ENCODE measurements at places on chromosomes 1 and 21.

- no peak for DNase-seq
Observed at GRCh38 chr21:39720126-39720778, 24.7 kb upstream of the IGSF5 start.

DNA sequence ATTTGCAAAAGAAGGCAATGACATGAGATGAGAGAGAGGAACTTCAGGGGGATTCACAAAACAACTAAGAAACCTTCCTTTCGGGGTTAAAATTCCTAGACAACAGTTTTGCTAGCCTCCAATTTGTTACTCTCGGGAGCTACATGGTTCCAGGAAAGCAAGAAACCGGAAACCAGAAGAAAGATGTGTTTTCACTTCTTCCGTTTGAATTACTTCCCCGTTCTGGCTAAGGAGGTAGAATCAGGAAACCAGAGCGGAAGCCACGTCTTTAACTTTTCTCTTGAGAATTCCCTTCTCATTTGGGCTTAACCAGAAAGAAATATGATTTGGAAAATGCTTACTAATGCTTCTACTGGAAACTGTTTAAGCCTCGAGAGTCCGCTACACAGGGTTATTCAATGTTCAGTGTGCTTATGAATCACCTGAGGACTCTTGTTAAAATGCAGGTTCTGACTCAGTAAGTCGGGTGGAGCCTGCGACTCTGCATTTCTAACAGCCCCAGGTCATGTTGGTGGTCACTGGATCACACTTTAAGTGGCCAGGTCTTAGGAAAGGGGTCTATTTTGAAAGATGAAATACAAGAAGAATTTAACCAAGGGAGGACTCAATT lies 43.5 kb upstream of the MCOLN3 start:
- DNase-seq = no peak

GRCh38 chr1:72466376-72466775 lies 184.0 kb upstream of the NEGR1 start:
- no peak for DNase-seq

DNA sequence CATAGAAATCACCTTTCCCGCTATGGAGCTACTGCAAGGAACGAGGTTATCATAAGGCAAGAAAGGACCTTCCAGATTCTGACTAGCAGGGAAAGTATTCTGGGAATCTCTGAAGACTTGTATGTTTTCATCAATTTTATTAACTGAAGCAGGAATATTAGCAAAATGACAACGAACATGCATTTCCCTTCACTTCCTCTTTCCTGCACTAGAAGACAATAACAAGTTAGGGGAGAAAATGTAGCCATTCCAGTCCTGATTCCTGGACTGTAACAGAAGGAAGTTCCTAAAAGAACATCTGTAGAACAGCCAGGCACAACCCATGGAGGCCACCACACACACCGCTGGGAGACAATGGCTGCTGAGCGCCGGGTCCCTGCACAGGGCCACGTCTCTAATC lies 106.8 kb downstream of the RAVER2 start:
- no peak for DNase-seq

GRCh38 chr1:94754095-94754494 lies 66.1 kb upstream of the SLC44A3 start:
- no peak for DNase-seq

DNA sequence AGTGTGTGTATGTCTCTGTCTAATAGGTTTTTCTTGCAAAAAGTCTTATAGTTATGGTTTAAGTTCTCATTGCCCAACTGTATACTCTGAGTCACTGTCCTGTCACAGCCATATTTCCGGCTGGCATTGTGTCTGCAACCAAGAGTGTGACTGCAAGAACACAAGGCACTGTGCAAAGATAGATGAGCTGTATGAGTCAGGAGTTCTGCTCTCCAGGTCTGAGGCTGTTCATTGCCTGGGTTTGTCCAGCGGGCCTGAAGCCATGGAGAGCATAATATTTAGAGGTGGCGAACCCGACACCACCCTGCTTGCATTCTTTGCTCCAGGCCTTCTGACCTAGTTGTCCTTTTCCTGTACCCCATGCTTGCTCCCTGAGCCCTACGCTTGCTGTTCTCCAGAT lies 50.9 kb upstream of the CNIH3 start:
- DNase-seq = no peak

GRCh38 chr21:41815652-41816582 lies 49.1 kb upstream of the RIPK4 start:
- DNase-seq = no peak

DNA sequence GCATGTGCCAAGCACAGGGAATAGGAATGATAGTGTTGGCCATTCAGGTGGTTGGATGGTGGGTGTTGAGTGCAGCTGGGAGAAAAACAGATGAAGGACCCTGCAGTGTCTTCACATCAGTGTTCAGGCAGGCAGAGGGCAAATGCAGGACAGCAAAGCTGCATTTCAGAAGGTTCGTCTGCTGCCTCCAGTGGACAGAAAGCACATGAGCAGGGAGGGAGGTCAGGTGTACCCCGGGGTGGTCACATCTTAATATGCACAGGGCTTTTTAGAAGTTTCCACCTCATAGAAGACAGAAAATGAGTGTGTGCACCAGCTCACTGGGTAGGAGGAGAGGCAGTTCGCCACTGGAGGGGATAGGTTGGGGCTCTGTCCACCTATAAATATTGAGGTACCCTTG lies 184.9 kb downstream of the SLC35F3 start:
- DNase-seq = peak; percentile 14

GRCh38 chr1:186479162-186479561 lies 18.2 kb upstream of the PDC start:
- DNase-seq = no peak

- DNase-seq = no peak
Observed at GRCh38 chr1:93591676-93592550, 89.7 kb downstream of the BCAR3 start.

- no peak for DNase-seq
Observed at GRCh38 chr1:115463347-115463746, 125.3 kb upstream of the NGF start.

GRCh38 chr1:232413674-232414073 lies 216.3 kb downstream of the SIPA1L2 start:
- DNase-seq = no peak

DNA sequence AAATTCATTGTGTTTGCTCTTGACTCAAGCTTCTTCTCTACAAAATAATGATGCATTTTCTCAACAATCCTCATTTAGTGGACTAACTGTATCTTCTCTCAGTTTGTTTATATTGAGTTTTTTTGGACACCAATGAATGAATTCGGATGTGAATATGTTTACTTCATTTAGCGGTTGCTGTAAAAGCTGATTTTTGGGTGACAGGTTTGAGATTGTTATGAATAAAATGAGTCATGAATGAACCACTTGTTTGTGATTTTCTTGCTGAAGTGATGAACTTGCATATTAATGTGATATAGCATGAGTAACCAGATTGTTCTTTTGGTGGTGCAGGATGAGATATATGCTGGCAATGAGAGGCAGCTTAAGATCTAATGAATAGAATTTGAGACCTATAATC lies 3.1 kb downstream of the DNM3 start:
- DNase-seq = no peak

DNA sequence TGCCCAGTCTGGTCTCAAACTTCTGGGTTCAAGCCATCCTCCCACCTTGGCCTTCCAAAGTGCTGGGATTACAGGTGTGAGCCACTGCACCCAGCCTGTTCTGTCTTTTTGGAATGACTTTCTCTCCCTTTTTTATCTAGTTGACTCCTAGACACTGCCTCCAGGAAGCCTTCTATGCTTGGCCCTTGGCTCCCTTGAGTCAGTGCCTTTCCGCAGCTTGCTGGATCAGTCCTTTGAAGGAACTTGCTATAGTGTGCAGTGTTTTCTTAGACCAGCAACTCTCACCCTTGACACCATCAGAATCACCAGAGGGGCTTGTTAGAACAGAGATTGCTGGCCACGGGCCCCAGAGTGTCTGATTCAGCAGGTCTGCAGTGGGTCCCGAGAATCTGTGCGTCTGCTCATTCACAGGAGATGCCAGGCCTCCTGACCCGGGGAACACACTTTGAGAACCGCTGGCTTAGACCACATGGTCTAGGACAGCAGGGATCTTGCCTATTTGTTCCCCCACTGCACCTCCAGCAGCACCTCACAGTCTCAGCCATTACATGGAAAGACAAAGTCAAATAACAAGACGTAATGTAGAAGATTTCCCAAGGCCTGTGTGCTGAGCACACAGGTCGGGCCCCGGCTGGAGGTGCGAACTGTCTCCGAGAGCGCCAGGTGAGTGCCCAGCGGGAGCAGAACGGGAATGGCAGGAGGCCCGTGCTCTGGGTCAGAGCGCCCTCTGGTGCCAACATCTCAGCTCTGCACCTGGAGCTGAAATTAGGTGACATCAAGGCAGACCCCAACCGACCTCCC lies 27.4 kb upstream of the CTPS1 start:
- peak; percentile 86 for DNase-seq

- DNase-seq = no peak
Observed at GRCh38 chr1:152786077-152786476, at the start of gene LCE1E. TSS of gene LCE1E (plus strand) at chr1:152786257. CDS start at chr1:152787300, 1,043 bp downstream.

DNA sequence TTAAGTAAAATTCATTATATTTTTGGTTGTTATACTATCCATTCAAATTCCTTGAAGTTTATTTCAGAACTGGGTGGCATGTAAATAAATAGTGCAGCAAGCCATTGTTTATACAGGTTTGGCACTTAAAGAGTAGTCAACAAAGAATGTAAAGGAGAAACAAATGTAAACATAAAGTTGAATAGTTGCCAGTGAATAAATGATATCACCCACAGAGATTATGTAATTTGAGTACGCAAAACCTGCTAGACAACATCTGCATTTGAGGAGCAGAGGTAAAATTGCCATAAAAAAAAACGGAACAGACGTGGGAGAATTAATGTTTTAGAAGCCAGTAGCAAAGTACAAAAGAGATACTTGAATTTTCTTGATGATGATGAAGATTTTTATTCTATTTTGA lies 111.6 kb downstream of the ADGRL2 start:
- no peak for DNase-seq

GRCh38 chr1:27521336-27521831 lies 31.4 kb upstream of the WASF2 start:
- DNase-seq = no peak

GRCh38 chr1:211734791-211735190 lies 59.4 kb upstream of the NEK2 start:
- no peak for DNase-seq

- DNase-seq = no peak
Observed at GRCh38 chr1:97824624-97825023, 96.2 kb downstream of the DPYD start.

DNA sequence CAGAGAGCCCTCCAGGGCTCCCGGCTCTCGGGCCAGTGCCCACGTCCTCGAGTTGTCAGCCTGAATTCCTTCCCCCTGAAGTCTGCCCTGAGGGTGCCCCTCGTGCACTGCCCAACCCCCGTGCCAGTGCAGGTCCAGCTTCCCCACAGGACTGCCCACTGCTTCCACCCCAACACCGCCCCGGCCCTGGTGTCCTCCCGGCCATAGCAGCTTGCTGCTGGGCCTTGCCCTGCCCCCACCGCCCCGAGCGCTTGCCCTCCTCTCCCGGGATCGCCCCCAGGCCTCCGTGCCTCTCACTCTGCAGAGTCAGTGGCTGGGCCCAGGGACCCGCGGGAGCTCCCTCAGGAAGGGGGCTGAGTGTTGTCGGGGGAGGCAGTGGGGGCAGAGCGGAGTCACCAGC lies 24.1 kb upstream of the ARHGEF16 start:
- DNase-seq = no peak

GRCh38 chr1:230271300-230272035 lies 154.7 kb downstream of the PGBD5 start:
- no peak for DNase-seq

- no peak for DNase-seq
Observed at GRCh38 chr1:167718914-167719691, 2.7 kb upstream of the MPZL1 start.

- DNase-seq = no peak
Observed at GRCh38 chr1:20028726-20029125, 41.3 kb upstream of the PLA2G5 start.

- no peak for DNase-seq
Observed at GRCh38 chr1:160539990-160540858, 17.2 kb upstream of the SLAMF6 start.

DNA sequence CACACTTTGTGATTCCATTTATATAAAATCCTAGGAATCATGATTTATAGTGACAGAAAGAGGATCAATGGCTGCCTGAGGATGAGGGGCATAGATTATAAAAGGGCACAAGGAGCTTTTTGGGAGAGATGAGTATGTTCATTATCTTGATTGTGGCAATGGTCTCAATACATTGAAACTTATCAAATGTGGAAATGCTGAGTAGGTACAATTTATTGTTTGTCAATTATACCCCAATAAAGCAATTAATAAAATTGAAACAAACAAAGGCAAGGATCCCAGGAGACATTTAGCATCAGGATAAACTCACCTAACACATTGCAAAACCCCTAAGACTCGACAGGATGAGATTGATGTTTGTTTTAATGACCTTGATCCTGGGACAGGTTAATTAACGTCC lies 153.1 kb upstream of the KLHDC7A start:
- no peak for DNase-seq

- DNase-seq = no peak
Observed at GRCh38 chr1:231242516-231243198, 1.6 kb downstream of the GNPAT start.

DNA sequence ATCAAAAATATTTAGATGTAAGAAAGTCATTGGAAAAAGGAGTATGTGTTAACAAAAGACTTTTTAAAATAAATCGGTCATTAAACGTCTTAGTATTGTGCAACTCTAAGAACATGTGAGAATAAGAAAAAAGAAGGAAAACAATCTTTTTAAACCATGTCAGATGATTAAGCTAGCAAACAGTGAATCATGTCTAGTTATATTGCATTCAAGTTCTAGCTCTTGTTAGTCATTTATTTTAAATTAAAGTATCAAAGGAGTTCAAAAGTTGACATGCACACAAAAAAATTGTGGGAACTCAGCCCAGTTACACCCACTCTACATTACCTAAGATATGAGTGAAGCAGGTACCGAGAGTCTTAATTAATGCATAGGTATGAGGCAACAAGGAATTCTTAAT lies 9.8 kb downstream of the FRRS1 start:
- no peak for DNase-seq

GRCh38 chr1:66596191-66596590 lies 62.2 kb downstream of the SGIP1 start:
- no peak for DNase-seq

GRCh38 chr1:168261390-168261789 lies 19.3 kb upstream of the TBX19 start:
- DNase-seq = no peak

DNA sequence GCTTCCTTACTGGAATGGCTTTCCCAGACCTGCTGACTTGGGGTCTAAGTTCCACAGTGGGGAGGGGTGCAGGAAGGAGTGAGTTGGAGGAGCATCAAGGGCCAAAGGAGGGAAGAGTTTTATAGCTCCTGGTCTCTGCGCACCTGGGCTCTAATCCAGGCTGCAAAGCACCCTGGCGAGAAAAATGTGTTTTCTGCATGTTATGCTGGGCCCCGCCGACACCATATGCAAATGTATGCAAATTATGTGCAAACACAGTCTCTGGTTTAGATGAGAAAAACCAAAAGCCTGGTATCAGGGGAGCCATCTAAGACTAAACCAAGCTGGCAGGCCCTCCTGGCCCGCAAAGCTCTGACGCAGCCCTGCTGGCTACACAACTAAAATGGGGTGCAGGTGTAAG lies 95.0 kb downstream of the VWA5B1 start:
- no peak for DNase-seq

Measured in HAP-1 (cell line).